AG04450 (cell line): ENCODE measurements at places on chromosomes 7 and 10.

DNA sequence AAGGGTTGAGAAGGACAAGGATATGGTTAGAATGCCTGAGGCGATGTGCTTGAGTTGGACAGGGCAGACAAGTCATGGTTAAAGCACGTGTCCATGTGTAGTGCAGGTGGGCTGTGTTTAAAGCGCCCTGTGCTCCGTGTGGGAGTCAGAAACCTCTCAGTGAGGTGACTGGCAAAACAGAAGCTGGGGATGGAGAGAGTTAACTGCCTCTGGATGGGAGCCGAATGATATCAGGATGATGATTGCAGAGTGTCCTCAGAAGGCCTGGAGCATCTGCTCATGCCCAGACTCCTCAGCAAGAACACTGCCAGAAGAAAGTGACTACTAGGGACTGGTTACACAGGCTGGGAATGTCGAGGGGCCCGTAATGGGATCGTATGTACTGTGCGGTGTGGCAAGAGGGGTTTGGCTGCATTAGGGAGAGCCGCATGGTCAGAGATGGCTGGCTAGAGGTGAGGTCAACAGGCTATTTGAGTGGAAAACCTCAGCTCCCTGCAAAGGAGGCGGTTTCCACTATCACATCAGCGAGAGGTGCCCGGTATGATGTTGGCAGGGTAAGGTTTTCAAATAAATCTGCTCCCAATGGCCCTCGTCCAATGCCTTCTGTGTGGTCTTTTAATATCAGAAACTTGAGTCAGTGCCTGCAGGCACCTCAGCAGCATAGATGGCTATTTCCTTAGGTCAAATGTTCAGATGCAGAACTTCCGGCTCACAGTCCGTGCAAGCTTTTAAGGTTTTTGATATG, 26.1 kb upstream of the MRC1 start:
- DNase-seq: no peak

- DNase-seq: peak; percentile 36
These were observed 202.1 kb downstream of the TNS3 start for GRCh38 chr7:47379629-47380324.

GRCh38 chr10:91124016-91124415, 96.4 kb upstream of the PCGF5 start:
- no peak for DNase-seq

- no peak for DNase-seq
These were observed 21.8 kb downstream of the IFT22 start for GRCh38 chr7:101299511-101300464.

DNA sequence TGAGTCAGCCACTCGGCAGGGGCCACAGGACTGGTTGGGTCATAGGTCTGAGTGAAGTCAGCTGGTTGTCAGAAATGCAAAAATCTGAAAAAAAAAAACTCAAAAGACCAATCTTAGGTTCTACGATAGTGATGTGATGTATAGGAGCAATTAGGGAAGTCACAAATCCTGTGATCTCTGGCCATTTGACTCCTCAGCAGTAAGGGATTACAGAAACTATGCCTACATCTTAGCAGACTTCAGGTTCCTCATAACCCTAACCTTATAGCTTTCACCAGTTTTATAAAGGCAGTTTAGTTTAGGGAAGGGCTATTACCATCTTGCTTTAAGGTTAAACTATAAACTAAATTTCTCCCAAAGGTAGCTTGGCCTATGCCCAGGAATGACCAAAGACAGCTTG, 163.1 kb upstream of the HGF start:
- no peak for DNase-seq

- DNase-seq: no peak
These were observed 3.6 kb upstream of the CFAP43 start for GRCh38 chr10:104235801-104236200.

- DNase-seq: no peak
These were observed 630.0 kb upstream of the FOXK1 start for GRCh38 chr7:4052130-4052529.

DNA sequence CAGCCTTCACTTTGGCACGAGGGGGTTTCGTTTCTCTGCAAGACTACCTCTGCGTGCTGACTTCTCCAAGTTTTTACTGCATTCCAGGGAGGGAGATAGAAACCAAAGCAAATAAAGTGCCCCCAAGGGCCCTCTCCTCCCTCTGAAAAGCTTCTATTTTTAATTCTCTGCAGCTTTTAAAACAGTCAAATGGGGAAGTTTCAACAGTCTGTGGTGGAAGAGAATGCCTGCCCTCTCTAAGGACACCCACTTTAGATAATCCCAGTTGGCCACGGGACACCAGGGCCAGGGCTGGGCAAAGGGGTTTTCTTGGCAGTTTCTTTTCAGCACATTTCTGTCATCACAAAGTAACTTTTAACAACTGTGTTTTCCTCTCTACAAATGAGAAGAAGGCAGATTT, 386.7 kb upstream of the NPVF start:
- DNase-seq: no peak

DNA sequence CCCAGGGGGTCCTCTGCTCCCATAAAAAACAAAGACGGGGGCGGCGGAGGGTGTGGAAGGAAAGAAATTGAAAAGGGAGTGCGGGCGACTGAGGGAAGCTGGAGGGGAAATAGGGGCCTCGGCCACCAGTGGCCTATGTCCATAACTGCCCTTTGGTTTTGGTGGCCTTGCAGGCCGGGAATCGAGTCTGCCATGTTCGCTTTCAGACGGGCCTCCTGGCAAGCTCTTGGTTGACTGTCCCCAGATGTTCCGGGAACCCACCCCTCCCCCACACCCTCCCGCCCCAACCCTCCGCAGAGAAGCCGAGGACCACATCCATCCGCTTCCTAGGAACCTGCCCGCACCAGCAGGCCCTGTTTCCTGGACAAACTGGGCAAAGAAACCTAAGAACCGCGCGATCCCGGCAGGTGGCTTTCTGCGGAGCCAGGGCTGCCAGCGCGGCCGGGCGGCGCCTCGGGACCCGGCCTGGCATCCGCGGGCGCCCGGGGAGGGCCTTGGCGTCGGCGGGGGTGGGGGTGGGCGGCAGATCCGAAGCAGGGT, 20.0 kb upstream of the GATA3 start:
- DNase-seq: no peak

DNA sequence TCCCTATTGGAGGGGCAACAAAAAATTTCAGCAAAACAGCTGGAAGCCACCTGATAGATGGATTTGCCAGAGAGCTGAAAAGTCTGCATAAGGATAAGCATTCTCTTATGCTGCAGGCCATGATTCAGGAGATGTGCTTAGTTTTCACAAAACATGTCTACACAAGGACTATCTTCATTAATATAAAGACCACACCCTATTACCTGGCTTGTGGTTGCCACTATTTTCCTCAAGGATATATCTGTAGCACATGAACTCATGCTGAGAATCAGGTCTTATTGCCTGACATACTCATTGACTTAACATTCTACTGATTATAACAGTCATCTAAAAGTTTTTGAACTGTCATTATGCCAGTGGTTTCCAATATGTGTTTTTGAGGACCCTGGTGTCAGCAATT, 7.1 kb upstream of the COL17A1 start:
- DNase-seq: no peak

DNA sequence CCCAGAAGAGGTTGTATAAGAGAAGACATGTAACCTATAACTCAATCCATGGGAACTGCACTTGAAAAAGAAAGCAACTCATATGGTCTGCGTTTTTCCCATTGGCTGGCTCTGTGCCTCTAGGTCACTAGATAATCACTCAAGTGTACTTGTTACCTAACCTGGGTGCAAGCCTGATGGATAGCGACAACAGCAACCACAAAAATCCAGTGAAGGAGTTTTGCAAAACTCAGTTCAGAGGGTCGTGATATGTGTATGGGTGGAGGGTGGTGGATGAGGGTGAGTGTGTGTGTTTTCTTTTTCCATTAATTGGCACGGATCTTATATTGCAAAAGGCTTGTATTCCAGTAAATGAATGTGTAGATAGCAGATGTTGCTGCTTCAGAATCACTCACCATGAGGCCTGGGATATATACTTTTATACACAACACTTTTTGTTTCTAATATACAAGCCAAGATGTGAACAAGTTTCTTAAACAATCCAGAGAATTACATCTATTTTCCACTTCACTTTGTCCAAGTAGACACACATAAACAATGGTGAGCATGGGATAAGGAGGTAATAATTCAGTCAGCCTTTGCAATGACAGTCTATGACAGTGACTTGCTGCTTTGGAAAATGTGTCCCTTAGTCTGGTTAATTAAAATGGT, 286.9 kb upstream of the DKK1 start:
- DNase-seq: peak; percentile 74

GRCh38 chr10:133267829-133268228, 8.8 kb downstream of the ADAM8 start:
- no peak for DNase-seq

- DNase-seq: no peak
These were observed 111.6 kb downstream of the HTR5A start for GRCh38 chr7:155181768-155182167.

- no peak for DNase-seq
These were observed 121.1 kb upstream of the ZEB1 start for GRCh38 chr10:31197886-31198285.

GRCh38 chr7:29325476-29325875, 130.9 kb downstream of the CHN2 start:
- no peak for DNase-seq

- no peak for DNase-seq
These were observed 181.8 kb upstream of the AGK start for GRCh38 chr7:141369422-141369821.
